NCI-H1092 treated with DMSO at 0.1 percent for 48 hours (cell line): ENCODE measurements at places on chromosomes 11 and 22.

DNA sequence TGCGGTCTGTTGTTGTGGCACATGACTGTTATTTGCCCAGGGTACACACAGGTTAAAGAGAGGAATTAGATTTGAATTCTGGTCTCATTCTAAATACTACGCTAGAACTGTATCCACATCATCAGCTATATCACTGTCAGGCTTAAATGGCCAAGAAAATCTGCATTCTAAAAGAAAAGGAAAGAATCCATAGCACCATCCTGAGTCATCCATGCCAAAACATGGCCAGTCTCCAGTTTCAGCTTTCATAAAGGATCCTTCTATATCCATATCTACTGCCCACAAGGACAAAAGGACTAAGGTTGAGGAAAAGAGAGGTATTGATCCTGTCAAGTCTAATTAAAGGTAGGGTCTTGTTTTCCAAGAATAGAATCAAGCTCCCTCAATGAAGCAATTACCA is 73.6 kb upstream of the GDPD4 start:
- DNase-seq = no peak

GRCh38 chr22:28899199-28899853 is 16.0 kb downstream of the ZNRF3 start:
- no peak for DNase-seq

DNA sequence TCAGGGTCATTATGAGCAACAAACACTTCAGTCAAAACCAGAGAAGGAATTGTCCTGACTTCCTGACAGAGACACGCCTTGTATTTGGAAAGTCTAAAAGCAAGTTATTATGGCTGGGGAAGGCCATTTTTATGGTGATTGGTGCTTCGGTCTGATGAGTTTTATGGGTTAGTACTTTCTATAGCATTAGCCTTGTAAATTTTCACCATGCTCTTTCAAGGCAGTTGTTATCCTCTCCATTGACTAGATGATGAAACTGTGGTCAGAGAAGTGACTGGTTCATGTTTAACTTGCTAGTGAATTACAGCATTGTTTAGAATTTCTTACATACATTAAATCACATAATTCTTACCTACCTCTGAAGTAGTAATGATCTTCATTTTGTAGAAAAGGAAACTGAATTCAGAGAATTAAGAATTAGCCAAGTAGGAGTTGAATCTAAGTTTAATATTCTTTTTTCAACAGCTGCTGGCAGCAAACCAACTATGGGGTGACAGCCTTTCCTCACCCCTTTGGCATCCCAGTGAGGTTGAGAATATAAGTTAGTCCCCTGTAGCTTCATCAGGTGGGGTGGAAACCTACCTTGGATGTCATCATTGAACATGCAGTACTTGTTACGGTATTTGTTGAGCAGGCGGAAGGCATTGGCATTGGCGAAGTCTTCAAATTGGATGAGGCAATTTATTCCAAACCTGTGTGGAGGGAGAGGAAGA is 90.0 kb downstream of the CCDC81 start:
- DNase-seq = no peak

- DNase-seq = peak; percentile 3
These were observed 30.9 kb upstream of the PARVB start for GRCh38 chr22:43993072-43993760.

DNA sequence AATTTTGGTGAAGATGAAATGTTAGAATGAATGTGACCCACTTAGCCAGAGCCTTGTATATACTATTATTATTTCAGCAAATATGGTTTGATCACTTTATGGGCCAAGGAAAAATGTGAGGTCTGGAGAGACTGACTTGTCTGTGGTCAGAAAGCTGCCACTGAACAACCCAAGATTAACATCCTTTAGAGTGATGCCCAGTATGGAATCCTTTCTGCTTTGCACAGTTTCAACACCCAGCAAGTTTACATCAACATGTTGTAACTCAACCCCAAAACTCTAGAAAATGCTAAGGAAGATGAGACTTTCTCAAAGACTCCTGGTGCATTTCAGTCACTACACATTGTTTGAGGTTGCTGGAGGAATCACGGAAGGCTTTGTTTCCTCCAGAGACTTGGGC is 107.7 kb downstream of the SNX19 start:
- no peak for DNase-seq

GRCh38 chr11:86363424-86363823 is 11.3 kb upstream of the CCDC81 start:
- DNase-seq = no peak

GRCh38 chr22:49966041-49966773 is 5.6 kb downstream of the PIM3 start:
- no peak for DNase-seq

- no peak for DNase-seq
These were observed 25.0 kb upstream of the SYN3 start for GRCh38 chr22:33083212-33083611.

DNA sequence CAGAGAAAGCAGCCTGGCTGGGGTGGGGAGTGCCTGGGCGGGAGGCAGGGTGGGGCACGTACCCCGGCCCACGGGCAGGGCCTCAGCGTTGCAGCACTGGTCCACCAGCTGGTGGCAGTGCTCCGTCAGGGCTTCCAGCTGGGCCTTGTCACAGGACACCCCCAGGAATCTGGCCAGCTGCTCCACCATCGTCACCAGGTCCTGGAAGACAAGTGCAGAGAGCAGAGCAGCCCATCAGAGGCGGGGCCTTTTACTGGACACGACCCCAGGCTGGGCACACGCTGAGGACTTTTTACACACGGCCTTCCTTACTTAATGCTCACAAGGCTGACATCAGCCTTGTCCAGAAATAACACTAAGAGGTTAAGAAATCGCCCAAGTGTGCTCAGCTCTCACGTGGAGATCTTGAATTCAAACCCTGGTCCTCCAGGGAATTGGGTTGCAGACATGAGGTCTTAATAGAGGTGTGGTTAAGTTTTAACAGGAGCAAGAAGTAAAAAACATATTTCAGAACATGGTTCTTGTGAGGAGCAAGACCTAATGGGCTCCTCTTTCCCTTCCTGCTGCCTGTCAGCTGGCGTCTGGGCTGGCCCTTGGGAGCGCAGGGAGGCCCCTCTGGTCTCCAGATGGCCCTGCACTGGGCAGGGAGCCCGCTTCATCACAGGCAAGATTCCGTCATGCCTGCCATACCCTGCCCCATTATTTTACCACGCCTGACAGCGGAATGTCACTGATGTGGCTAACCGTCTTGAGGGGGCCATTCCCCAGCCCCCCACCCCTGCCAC is 17.1 kb upstream of the EFCAB6 start:
- DNase-seq = no peak

DNA sequence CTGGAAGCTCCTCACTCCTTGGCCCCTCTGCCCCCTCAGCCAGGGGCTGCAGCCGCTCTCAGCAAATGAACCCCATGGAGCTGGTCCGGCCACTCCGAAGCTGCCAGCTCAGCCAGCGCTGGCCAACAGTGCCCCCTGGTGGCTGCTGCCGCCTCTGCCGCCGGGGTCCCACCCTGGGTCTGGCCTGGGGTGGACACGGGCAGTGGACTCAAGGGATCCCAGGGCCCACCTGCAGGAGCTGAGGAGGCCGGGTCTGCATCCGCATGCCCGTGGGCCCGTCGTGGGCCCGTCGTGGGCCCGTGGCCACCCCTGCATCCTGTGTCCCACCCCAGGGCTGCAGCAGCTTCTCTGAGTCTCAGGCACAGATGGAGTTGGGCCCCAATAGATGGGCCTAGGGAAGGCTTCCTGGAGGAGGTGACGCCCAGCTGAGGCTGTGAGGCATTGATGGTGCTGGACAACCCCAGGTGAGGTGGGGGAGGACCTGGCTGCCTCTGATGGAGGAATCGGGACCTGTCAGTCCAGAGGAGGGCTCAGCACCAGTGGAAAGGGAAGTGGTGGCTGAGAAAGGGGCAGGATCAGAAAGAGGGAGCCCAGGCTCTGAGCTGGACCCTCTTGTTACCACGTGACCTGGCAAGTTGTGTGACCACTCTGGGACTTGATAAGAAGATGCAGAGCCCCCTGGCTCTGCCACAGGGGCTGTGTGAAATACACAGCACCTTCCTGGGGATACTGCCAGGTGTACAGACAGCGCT is 522.3 kb downstream of the BRD1 start:
- DNase-seq = peak; percentile 0

DNA sequence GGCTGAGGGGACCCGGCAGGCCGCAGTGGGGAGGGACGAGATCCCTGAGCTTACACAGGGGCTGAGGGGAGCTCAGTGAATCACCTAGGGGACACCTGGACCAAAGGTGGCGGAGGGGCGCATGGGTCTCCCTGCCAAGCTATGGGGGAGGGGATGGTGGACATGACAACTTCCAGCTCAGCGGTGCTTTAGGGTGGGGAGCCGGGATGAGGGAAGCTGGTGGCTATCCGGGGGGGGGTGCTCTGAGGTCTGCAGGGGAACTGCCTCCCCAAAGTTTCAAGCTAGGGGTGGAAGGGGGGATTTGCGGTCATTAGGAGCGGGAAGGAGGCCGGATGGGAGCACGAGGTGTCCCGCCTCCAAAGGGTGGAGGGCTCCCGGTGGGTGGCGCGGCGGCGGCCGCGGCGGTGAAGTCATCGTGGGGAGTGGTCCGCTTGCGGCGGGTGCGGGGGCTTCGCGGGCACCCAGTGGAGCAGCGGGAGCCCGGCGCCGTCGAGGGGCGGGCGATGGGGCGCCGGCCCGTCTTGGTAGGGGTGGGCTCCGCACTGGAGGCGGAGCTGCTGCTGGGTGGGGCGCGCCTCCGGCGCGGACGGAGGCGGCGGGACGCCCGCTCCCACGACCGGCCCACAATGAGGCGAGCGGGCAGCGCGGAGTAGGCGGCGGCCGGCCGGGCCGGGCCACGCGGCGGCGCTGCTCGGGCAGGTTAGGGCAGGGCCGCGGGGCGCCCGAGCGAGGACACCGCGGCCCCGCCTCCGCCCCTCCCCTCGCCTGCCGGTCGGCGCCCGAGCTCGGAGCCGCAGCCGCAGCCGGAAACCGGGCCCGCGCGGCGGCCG is at the start of gene MICALL1:
MICALL1 (plus strand) TSS at position 764 of the 830 bp plus-strand sequence. CDS start 126 bp downstream, outside the sequence.
- DNase-seq = peak; percentile 27

GRCh38 chr11:114010931-114011330 is 36.0 kb downstream of the HTR3A start:
- no peak for DNase-seq

DNA sequence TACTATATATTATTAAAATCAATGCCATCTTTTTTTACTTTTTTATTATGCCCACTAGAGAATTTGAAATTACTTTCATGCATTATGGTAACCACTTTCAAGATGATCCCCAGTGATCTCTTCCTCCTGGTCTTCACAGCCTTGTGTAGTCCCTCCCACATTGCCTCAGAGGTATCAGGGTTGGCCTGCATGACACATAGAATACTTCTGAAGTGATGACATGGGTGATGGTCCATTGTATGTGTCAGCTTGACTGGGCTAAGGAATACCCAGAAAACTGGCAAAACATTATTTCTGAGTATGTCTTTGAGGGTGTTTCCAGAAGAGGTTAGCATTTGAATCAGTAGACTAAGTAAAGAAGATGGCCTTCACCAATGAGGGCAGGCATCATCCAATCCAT is 14.2 kb upstream of the ISX start:
- no peak for DNase-seq

- DNase-seq = no peak
These were observed 70.8 kb downstream of the RAB38 start for GRCh38 chr11:88104408-88104807.

DNA sequence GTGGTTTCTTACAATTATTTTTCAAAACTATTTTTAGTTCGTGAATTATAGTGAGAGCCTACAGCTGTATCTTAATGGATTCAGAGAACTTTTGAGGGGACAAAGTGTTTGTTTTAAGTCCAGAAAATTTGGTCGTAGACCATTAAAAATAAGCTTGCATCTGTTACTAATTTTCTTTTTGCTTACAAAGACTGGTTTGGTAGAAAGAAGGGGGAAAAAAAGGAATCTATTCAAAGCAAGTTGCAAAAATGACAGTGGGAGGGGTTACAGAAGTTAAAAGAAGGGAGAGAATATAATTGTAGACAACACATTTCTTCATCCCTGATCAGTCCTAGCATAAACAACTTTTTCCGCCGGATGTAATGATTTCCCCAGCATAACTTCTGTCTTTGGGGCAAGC is 72.1 kb downstream of the AMOTL1 start:
- DNase-seq = no peak

DNA sequence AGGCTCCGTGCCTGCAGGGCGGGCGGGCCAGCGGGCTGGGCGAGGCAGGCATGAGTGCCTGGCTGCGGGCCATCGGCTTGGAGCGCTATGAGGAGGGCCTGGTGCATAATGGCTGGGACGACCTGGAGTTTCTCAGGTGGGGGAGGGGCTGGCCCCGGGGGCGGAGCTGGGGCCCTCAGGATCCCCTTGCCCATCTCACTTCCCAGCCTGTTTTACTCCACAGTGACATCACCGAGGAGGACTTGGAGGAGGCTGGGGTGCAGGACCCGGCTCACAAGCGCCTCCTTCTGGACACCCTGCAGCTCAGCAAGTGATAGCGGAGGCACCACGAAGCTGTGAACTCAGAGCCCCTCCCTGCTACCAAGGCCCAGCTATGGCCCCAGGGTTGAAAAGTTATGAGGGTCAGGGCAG is 5.9 kb downstream of the PHOX2A start:
- DNase-seq = peak; percentile 41

DNA sequence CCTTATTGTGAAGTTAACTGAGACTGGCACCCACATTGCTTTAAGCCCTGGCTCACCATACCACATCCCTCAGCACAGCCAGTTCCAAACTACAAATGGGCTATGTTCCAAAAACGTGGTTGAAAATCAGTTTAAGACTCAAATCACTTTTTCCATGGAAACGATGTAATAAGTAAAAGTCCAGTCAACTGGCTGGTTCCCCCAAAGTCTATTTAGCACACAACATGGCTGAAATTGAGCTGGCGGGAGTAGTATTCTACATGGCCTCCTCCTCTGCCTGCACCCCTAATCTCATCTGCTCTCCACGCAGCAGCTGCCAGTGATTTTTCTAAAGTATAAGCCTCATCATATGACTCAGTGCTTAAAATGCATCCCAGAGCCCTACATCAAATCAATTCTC is 40.9 kb upstream of the BIRC3 start:
- no peak for DNase-seq

DNA sequence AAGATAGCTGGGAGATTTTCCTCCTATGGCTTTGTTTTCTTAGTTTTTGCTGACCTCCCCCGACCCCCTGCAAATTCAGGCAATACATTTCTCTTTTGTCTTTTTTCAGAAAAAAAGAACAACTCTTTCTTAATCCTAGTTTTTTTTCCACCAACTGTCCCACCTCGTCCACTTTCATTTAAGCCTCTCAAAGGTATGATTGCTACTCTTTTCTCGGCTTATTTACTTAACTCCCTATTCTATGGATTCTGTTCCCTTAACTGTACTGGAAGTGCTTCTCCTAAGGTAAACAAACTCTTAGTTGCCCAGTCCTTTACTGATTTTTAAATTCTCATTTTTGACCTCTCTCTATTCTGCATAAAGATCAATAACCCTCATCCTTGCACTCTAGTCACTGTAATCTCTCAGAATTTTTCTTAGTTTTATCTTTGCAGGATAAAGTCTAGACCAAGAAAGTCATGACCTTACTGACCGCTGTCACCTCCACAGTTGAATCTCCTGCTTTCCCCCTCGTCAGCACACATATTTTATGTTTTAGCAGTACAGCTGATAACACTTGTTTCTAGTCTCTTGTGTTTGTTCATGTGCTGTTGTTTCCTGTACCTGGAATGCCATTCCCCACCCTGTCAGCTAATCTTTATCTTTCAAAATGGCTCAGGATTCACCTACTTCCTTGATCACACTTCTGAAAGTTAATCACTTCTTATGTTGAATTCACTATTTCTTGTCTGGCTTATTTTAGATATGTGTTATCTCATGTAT is 14.9 kb downstream of the TBCEL start:
- DNase-seq = no peak
